ENCODE measurements at places on chromosomes 16 and 17.

GRCh38 chr16:4491898-4492297, 15.7 kb downstream of the HMOX2 start:
- no peak for DNase-seq

GRCh38 chr17:13933441-13934276, 135.6 kb upstream of the COX10 start:
- DNase-seq: no peak

DNA sequence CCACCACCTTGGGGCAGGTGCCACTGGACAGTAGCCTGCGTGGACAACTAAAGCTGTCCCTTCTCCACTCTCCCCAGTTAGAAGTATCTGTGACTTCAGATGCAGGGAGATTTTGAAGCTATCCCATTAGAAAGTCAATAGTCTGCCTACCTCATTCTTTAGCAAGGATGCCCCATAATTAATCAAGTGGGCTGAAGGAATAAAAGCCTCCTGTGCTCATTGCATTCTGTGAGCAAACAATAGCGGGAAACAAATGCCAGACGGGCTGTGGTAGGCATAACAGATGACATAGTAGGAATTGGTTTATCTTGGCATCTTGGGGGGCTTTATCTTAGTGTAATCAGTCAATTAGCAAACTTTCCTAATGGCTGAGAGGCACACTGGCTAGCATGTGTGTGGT, 96.7 kb upstream of the HSBP1 start:
- no peak for DNase-seq

- no peak for DNase-seq
Observed at GRCh38 chr16:81424771-81425170, 19.8 kb upstream of the CMIP start.

DNA sequence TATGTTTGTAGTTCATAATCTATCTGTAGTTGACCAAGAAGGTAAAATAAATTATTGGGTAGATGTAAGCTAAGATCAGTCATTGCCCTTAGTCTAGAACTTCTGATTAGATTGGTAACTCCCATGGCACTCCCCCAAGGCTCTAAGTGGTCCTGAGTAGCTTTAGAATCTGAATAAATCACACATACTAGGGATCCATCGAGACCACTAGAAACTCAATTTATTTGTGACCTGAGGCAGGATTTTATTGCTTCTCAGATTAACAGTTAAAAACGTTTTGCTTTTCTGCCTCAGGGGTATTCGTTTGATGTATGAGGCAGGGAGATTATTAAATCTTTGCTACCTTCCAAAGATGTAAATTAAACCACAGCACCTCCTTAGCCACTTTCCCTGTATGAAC, 24.9 kb downstream of the CMTR2 start:
- no peak for DNase-seq

DNA sequence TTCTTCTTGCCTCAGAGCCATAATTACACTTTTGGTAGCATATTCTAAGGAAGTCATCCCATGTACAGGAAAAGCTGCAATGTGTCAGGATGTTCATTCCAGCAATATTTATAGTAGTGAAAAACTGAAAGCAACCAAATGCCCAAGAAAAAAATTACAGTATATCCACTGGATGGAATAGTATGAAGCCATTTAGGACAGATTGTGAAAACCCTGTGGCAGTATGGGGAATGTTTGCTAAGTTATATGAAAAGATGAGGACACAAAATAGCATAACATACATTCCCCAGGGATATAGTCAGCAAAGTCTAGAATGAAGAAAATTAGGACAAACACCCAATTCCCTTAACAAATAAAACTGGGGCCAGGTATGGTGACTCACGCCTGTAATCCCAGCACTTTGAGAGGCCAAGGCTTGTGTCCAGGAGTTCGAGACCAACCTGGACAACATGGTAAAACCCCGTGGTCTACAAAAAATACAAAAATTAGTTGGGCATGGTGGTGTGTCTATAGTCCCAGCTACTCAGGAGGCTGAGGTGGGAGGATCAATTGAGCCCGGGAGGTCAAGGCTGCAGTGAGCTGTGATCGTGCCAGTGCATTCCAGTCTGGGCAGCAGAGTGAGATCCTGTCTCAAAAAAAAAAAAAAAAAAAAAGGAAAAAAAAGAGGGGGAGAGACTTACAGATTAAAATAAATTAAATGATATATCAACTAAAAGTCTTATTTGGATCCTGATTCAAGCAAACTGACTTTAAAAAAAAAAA, 2.3 kb downstream of the LRRC3C start:
- no peak for DNase-seq

All from NCI-H2029 (cell line).